ENCODE measurements at places on chromosomes 11 and 22.

GRCh38 chr22:27866135-27867084 is 52.6 kb downstream of the PITPNB start:
- DNase-seq: no peak

DNA sequence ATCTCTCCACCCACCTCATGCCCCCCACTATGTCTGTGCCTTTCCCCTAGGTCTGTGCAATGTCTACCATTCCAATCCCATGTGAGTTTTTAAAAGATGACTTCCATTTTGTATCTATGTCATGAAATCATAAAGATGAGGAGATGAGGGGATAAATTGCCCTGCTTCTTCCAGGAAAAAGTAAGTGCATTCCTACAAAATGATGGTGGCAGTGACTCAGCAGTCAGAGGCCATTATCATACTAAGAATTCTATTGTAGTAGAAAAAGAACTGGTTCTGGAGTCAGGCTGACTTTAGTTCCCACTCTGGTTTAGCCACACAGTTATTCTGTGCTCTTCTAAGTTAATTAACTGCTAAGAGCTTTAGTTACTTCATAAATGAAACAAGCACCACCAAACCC is 89.6 kb upstream of the API5 start:
- DNase-seq: no peak

GRCh38 chr11:95599959-95600586 is 189.5 kb downstream of the FAM76B start:
- DNase-seq: peak; percentile 21

DNA sequence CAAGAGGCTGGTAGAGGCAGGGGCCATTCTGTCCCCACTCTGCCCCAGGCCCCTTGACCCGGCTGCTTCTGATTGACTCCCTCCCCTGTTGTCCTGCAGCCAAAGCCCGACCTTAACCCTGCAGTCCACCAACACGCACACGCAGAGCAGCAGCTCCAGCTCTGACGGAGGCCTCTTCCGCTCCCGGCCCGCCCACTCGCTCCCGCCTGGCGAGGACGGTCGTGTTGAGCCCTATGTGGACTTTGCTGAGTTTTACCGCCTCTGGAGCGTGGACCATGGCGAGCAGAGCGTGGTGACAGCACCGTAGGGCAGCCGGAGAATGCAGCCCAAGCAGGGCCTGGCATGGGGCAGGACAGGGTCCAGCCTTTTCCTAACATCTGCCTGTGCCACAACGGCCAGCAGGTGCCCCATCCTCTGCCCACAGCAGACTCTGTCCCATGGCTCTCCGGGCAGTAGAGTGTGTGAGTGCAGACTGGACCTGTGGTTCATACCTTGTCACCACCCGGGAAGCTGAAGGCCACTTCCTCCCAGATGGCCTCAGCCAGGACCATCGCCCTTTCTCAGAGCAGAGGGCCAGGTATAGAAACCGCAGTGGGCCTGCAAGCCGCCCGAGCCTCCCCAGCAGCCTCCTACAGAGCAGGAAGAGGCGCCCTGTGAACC is 26.8 kb upstream of the MGAT3 start:
- no peak for DNase-seq

DNA sequence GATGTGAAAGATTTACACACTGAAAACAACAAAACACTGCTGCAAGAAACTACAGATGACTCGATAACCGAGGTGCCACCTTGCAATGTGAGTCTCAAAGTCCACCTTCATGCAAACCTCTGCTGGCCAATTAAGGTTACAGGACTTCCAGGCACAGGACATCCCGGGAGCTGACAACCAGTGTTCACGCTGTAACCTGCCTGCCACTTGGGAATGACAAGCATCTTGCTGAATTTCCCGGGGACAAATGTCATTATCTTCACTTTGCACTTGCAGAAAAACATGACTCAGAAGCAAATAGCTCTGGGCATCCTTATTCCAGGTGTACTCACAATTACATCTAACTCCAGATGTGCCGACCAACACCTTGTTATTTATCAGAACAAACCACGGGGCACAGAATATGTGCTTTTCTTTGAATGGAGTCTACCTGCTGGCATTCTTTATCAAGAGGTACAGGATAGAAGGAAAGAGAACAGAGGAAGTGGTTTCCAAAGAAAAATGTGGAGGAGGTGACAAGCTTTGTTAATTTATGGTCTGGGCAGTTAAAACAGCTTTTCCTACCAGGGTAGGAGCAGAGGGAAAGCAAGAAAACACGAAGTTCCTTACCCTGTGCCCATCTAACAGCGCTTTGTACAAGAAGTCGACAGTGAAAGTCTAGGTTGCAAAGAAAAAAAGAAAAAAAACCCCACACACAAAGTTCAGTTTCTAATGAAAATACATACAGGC is 72.3 kb downstream of the SHANK2 start:
- DNase-seq: no peak

GRCh38 chr22:36884349-36885158 is 23.7 kb downstream of the NCF4 start:
- DNase-seq: no peak

DNA sequence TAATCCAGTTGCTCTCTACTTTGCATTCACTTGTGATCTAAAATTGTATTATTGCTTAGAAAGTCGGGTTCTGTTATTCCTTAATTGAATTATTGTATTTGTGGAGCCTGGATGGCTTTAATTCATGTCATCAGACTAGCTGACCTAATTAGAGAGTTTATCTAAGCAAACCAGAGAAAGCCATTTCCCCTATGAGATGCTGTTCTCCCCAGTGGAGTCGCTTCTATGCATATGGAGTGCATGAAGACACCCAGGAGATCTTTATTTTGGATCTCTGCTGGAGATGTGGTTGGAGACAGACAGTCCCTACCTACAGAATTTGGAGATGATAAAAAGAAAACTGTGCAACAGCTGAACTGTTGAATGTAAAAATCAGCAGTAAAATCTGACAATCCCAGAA is 45.2 kb upstream of the MYO18B start:
- no peak for DNase-seq

DNA sequence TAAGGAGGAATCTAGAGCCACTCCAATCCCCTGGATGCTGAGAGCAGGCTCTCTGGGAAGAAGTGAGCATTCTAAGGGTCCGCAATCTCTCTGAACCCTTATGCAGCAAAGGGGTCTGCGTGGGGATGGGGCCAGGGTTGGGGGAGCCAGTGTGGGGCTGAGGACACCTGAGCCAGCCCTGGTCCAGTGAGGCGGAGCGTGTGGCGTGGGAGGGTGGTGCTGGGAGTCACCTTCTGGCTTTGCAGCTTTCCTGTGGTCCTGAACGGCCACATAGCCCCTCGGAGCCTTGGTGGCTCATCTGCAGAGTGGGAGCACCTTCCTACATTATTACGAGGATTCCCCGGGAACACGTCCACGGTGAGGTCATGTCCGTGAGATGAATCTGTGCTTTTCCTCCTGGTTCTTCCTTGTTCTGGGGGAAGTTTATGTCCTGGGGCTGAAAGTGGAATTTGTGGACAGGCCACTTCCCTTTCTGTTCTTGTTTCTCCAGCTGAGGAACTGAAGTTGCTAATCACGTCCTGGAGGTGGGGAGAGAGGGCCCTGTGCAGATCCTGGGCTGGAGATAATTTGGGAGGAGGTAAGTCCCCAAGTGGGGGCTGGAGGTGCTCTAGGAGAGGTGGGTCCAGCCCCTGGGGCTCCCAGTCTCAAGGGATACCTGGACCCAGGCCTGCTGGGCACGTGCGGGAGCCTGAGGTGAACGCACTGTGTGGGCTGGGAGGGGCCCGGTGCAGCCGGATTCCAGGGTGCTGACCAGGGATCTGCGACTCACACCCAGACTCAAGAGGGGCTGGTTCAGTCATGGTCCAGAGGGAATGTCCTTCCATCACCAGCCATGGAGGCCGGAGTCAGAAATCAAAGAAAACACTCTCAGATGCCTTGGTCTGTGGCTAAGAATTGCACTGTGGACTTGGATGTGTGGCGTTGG is 6.1 kb downstream of the MRGPRE start:
- no peak for DNase-seq

DNA sequence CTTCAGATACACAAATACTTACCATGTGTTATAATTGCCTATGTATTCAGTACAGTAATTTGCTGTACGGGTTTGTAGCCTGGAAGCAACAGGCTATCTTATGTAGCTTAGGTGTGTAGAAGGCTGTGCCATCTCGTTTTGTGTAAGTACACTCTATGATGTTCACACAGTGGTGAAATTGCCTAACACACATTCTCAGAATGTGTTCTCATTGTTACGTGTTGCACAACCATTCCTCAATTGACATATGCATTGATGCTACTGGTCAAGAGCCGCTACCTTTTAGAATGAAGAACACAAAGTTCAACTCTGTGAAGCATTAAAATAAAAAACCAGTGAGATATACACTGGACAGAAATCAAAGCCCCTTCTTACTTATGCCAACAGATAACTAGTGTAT is 26.7 kb downstream of the SVIP start:
- no peak for DNase-seq

DNA sequence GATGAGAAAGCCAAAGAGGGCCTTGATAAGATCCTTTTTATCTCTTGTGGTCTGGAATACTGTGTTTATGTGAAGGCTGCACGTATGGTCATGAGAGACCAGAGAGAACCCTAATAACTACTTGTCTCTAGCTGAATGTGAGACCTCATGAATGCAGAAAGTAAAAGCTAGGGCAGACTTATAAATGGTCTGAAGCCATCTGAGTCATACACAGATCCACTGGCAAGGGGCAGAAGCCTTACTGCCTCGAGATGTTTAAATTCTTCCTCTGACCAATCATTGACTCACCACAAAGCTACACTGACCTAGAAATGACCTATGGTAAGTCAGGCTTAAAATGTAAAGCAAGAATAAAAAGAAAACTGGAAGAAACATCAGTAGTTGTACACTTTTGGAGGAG is 22.7 kb upstream of the OR4B1 start:
- no peak for DNase-seq

- no peak for DNase-seq
These were observed 18.3 kb upstream of the RTCB start for GRCh38 chr22:32430352-32430751.

DNA sequence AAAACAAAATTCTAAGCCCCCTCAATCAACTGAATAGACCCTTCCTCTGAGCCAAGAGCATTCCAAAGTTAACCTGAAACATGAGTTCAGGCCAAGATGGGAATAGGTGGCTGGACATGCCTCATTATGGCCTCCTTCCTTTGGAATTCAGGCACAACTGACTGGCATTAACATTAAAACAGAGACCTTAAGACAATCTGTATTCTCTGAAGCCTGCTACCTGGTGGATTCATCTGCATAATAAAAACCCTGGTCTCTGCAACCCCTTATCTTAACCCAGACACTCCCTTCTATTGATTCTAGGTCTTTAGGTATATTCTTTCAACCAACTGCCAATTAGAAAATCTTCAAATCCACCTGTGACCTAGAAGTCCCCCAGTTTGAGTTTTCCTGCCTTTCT is 66.3 kb downstream of the JRKL start:
- no peak for DNase-seq

DNA sequence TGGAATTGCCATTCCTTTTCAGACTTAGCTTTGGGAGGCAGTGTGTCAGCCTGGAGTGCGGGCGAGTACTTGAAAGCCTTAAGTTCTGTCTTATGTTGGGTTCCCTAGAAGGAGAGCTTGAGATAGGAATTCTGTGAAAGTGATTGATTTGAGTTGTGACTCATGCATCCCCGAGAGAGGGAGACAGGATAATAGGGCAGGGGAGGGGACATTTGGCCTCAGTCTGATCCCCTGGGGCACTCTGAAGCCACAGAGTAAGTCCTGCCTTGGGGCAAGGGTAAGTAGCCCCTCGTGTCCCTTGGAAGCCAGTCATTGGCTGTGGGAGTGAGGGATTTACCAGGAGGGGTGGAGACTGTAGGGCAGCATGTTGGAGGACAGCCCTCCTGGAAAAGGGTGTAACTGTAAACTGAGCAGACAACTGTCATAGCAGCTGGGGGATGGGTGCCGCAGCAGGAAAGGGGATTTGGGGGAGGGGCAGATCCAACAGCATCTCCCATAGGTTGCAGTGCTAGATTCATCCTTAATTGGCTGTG is 44.0 kb downstream of the KIAA1671 start:
- DNase-seq: no peak

DNA sequence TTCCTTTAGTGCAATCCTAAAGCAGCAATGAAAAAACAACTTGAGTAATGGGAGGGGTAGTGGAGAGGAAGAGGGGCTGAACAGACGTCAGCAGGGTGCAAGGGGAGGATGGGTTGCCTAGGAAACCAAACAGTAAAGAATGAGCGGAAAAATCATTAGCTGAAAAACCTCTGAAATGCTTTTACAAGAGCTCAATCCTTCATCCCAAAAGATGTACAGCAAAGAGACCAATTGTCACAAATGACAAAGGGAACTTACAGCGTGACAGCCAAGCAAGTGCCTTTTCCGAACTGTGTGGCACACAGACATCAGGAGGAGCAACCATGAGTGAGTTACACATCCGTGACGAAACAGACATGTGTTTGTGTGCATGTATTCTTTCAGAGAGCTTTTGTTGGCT is 104.6 kb downstream of the SIK3 start:
- no peak for DNase-seq

DNA sequence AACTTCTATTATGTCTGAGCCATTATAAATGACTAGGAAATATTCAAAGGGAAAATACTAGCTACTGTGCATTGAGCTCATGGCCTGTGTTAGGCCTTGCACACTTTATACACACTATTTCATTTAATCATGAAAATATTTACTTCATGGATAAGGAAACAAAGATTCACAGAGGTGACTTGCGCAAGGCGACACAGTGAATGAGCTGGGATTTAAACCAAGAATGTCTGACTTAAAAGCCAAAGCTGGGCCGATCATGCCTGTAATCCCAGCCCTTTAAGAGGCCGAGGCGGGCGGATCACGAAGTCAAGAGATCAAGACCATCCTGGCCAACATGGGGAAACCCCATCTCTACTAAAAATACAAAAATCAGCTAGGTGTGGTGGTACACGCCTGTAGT is 231.5 kb downstream of the MIAT start:
- no peak for DNase-seq

DNA sequence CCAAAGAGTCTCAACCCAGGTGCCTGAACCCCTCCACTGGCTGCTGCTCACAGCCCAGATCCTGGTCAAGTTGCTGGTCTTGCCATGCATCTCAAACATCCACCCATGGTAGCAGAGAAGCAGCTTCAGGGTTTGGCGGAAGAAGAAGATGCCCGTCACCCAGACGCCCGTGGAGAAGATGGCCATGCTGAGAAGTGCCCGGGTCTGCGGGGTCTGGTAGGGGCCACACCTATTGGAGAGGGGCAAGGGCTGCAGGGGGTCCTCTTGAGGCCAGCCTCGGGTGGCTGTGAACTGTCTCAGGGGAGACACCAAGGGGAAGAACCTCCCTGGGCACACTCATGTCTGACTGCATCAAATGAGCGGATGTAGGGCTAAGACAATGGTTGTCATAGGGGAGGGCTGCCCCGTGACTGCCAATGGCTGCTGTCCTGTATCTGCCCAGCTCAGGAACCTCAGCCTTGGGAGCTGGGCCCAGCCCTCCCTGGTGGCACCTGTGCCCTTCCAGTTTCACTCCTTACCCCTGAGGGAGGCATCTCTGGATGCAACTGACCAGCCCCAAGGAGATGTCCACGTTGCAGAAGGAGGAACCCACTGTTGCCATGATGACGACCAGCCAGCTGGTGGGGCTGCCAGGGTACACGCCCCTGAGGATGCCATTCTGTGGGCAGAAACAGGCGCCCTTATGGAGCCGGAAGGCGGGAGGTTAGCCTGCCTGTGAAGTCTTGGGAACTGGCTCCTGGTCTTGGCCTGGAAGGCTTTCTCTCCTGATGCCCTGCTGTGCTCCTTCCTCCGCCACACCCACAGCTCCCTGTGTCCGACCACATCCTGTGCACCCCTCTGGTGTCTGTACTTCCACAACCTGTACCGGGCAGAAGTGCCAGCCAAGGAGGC is 1.2 kb downstream of the CPT1B start:
- no peak for DNase-seq

Data from activated CD4-positive, alpha-beta T cell treated with anti-CD3 and anti-CD28 coated beads, Interleukin-2, Interleukin-6, amounts not matched to agents 100 ng/mL and 50 ng/mL, durations not matched to agents 16 hours and 8 hours (primary cell).